Activated CD4-positive, alpha-beta T cell treated with anti-CD3 and anti-CD28 coated beads for 36 hours (primary cell): ENCODE measurements at places on chromosomes 1 and 21. TPM values are rescaled to one million over a fixed set of nuclear protein-coding genes. Genes with fewer than 3 reads are reported as not detected.

ALPL gene
- total RNA-seq = not detected

S100A5 gene
- 3.4 TPM for total RNA-seq

- no peak for DNase-seq
- H3K4me3 ChIP-seq = no peak overlapping the region
- peaks cover 14% of the 10 kb centered on the region for H3K27me3 ChIP-seq
- H3K36me3 ChIP-seq = no peaks in the 10 kb centered on the region
- no peaks in the 10 kb centered on the region for H3K4me1 ChIP-seq
These were observed 28.2 kb downstream of the LACTBL1 start for GRCh38 chr1:22944346-22945055.

DNA sequence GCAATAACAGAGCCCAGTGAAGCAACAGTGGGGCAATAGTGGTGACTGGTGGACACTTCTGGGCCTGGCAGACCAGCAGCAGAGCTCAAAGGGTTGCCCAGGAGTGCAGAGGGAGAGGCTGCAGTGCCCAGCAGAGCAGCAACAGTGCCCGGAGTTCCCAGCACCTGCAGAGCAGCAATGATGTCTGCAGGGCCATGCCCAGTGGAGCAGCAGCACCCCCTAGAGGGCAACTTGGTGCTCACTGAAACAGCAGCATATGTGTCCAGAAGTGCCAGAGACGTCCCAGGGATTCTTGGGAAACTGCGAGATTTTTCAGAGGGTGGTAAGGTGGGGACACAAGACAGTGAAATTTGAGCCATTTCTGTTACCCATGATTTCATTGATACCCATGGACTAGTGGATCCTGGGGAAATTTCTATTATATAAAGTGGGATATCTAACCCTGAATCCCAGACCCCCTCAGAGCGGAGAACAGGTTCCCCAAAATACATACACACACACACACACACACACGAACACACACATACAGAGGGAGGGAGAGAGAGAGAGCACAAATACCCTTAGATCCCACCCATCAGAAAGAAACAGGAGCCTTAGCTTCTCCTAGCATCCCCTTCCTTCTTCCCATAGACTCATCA is 156.9 kb upstream of the GJB5 start:
- no peaks in the 10 kb centered on the region for H3K4me1 ChIP-seq
- no peaks in the 10 kb centered on the region for H3K36me3 ChIP-seq
- peak; percentile 84 for DNase-seq
- peaks cover 6% of the 10 kb centered on the region for H3K27me3 ChIP-seq

LCE2B gene
- not detected for total RNA-seq

GRCh38 chr1:54329312-54330003 is 76.7 kb downstream of the SSBP3 start:
- H3K4me1 ChIP-seq = peaks cover 67% of the 10 kb centered on the region
- H3K36me3 ChIP-seq = no peaks in the 10 kb centered on the region
- DNase-seq = no peak
- H3K4me3 ChIP-seq = no peak overlapping the region
- no peak overlapping the region for H3K27ac ChIP-seq
